ENCODE measurements at places on chromosomes 12 and 14.

- DNase-seq, result no peak
These were observed 69.4 kb downstream of the ACSM4 start for GRCh38 chr12:7373226-7373625.

- DNase-seq, result no peak
These were observed 1216.4 kb upstream of the USP15 start for GRCh38 chr12:61043838-61044237.

GRCh38 chr14:56046546-56046945 lies 71.7 kb upstream of the PELI2 start:
- no peak for DNase-seq

GRCh38 chr14:33950320-33951182 lies at the start of gene EGLN3:
Gene EGLN3, minus strand, starts transcription at chr14:33951074. Its CDS starts 322 bp downstream, at chr14:33950752.
- DNase-seq, result peak; percentile 52

- no peak for DNase-seq
These were observed 339.0 kb downstream of the FUT8 start for GRCh38 chr14:65751510-65751909.

DNA sequence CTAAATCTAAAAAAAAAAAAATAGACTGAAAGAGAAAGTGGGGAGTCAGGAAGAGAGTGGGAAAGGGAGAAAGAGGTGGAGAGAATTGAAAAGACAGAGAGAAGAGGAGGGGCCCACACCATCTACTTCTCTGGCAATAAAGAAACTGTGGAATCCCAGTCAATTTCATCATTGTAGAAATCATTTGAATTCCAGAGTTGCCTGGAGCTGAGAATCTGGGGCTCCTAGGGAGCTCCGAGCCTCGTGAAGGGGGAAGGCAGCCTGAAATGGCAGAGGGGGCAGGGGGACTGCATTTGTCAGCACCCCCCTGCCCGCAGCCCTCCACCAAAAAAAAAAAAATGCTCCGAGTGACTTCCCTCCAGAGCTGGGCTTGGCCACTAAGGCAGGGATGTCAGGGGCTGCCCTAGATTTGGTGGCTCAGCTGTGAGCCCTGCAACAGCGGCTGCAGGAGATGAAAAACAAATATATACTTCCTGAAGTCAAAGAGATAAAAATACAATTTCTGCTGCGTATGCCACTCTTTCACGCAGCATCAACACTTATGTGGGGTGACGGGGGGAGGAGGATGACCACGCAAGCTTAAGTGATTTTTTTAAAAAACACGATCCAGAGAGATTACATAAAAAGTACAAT lies 80.5 kb downstream of the BCL11B start:
- DNase-seq, result no peak

GRCh38 chr12:53560912-53561589 lies 53.8 kb upstream of the NPFF start:
- no peak for DNase-seq

GRCh38 chr14:21096438-21096837 lies 2.0 kb downstream of the ZNF219 start:
- DNase-seq, result no peak

DNA sequence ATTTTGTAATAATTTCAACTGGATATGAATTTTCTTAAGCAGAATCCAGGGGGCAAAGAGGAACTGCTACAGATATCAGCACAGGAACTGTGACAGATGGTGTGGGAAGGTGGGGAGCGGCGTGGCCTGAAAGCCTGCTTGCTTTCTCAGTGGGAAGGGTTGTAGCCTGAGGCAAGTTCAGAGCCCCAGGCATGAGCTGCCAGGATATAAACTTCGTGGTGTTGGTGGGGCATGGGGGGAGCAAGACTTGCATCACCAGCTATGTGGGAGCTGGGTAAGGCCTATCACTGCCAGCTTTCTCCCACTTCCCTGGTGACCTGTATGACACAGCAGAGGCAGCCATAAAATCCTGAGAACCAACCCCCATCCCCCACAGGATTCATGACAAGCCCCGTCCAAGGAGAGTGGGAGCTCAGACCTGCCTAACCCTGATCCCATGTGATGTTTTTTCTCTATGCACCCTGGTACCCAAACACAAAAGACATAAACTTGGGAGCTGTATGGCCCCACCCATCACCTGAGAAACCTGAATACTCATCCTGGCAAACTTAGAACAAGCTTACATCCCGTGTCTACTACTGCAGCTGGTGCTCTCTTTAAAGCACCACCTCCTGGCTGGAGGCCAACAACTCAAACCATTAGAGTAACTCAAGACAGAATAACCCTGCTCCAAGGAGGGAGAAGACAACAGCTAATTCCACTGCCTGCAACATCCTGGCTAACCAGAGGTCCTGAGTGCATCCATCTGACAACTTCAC lies 16.5 kb downstream of the CLEC1A start:
- no peak for DNase-seq

GRCh38 chr14:74532246-74532645 lies 38.7 kb downstream of the ISCA2 start:
- DNase-seq, result no peak

GRCh38 chr14:90649083-90649482 lies 167.1 kb downstream of the TTC7B start:
- DNase-seq, result no peak

GRCh38 chr14:100850841-100851585 lies 25.1 kb downstream of the MEG3 start:
- DNase-seq, result no peak

DNA sequence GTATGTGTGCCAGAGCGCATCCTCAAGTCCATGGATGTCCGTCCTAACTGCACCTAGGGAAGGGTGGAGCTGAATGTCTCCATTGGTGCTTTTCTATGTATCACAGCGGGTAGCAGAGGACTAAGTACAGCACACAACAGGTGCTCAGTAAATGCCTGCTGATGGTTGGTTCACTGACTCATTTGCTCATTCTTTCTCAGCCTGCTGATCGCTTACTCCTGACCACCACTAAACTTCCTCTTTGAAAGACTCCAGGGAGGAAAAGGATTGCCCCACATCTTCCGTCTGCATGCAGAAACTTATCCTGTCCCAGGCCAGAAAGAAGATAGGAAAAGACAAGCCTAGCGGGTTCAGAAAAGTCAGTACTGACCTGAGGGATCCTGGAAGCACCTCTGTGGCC lies 66.3 kb downstream of the B4GALNT3 start:
- no peak for DNase-seq

GRCh38 chr14:54355698-54356097 lies 41.1 kb upstream of the CDKN3 start:
- DNase-seq, result no peak

DNA sequence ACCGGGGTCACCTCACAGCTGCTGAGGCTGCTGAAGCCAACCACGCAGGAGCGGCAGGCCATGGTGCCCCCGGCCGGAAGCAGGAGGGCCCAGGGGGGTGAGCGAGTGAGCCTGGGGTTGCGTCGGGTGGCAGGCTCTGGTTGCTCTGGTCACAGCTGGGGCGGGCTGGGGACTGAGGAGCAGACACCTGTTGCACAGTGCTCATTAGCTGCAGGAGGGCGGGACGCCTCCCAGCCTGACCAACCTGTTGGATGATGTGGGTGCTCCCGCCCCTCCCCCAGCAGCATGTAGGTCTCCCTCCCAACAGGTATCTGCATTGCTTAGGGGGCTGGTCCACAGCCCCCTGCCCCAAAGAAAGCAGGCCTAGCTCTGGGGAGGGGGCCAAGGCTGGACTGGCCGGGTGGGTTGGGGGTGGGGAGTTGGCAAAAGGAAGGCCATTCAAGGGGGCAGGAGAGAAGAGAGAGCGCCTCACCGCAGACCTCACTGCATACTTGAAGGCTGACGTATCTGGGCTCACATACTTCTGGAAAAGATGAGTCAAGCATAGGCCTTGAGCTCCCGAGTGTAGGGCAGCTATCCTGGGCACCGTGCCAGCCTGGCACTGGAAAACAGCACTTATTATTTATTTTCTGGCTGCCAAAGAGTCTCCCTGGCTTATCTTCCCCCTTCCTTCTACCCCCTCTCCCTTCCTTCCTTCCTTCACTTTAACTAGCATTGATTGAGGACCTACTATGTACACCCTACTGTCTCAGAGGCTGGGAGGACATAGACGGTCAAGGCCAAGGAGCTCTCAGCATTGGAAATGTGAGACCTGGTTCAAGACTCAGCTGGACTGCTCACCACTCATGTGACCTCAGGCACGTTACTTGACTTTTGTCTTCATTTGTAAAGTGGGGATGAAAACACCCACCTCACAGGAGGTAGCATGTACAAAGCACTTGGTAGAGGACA lies at the start of gene KRT80:
Gene KRT80, minus strand, starts transcription at position 174 of the 951 bp plus-strand sequence. Its CDS starts 112 bp downstream, at position 62.
- no peak for DNase-seq

DNA sequence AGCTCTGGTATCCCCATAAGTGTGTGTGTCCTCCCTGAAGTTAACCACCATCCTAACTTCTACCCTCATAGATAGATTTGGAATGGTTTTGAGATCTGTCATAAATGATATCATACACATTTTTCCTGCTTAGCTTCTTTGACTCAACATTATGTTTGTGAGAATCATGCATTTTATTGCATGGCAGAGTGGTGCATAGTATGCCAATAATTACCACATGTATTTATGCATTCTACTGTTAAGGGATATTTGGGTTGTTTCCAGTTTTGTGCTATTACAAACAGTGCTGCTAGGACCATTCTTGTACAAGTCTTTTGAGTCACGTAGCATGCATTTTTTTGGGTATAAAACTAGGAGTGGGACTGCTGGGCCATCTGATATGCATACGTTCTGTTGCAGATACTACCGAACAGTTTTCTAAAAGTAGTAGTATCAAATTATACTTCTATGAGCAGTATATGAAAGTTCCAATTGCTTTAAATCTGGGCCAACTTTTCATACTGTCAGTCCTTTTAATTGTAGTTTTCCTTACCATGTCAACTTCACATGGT lies 13.4 kb downstream of the GRIP1 start:
- DNase-seq, result no peak

DNA sequence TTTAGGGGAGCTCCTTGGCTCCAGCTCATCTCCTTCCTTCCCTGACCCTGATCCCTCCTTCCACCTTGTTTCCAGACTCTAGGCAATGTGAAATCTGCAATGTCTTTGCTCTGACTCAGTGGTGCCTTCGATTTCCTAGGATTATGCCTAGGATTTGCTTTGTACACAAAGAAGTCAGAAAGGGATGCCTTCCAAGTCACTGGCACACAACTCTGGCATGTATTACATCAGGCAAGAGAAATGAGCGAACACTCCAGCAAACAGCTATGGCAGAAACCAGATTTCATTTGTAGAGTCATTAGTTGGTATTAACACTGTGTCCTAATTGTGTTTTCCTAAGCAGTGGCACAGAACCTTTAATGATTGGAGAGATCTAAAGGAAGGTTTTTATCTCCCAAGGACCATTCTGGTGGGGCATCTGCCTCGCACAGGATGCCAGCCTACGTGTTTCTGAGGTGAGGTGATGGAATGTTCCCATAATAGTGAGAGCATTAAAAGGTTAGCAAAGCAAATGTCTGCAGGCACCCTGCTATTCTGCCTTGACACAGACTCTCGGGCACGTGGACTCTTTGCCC lies 84.9 kb downstream of the WSCD2 start:
- no peak for DNase-seq

- no peak for DNase-seq
These were observed 1.7 kb upstream of the VASH1 start for GRCh38 chr14:76759589-76759988.

DNA sequence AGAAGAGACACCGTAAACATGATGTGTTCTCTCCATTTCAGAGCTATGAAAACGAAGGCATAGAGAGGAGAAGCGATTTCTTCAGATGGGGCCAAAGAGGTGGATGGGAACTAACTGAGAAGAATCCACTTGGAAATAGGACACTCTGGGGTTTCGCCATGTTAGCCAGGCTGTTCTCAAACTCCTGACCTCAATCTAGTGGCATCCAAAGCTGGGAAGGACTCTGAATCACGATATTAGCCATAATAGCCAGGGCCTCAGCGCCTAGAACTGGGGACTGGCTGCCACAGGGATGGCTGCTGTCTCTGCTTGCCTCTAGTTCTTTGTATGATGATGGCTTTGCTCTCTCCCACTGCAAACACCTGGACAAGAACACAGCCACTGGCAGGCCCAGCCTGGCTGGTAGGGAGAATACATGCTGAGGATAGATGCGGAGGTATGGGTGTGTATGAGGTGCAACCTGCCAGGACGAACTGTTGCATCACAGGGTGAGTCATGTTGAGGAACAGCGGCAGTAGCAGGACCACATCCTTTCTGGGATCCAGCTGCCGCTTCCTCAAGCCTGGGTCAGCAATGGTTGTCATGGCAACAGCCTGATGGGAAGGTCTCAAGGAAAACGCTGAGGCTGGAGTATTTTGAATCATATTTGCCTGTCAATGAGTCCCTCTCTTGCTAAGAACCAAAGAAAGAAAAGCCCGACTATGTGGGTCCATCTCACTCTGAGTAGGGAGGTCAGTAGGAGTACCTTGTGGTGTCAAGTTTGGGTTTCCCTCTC lies 31.1 kb downstream of the CCDC177 start:
- DNase-seq, result no peak

GRCh38 chr12:111869671-111870070 lies 27.6 kb downstream of the MAPKAPK5 start:
- DNase-seq, result no peak

- DNase-seq, result no peak
These were observed 31.6 kb downstream of the LIMA1 start for GRCh38 chr12:50251619-50252252.

DNA sequence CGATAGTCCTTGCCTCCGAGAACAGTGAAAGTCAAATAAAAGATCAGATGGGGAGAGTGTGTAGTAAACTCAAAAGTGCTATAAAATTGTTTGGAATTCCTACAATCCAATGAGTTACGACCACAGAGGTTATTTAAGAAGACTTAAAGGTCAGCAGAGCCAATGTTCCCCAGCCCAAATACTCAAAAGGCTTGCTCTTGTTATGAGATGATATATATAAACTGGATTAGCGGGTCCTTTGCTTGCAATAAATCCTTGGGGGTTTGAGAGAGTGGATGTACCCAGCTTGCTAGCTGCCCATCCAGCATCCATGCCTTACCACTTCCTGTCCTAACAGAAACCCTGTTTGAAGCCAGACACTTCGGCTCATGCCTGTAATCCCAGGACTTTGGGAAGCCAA lies 29.0 kb upstream of the MED13L start:
- DNase-seq, result no peak

DNA sequence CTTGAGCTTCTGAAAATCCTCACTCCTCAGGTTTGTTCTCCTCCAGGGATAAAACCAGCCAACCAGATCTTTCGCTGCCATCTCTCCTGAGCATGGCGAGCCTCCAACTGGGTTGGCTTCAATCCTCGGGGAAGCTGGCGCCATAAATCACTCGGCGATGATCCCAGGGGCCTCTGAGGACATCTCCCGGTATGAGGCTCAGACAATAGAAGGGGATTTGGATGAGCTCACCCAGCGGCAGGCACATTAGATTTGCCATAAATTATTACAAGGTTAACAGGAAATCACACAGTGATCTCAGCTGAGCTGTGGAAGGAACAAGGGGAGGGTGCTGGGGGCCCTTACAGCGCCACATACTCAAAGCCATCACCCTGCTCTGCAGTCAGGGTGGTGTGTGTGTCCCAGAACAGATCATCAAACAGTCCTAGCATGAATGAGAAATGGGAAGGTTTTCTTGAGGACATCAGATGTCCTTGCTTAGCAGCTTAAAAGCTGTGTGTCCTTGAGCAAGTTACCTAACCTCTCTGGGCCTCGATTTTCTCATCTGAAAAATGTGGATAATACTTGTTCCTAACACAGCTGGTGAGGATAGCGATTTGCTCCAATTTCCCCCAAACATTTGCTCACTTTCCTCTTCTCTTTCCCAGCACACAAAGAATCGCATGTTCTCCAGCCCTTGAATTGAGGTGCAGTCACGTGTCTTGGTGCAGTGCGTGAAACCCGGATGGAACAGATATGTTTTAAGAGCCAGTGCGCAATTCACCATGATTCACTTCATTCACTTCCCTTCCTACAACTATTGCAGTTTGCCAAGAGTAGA lies 142.8 kb downstream of the SCARB1 start:
- no peak for DNase-seq

All from cortex of kidney (tissue), 1 donor.